Foreskin keratinocyte (primary cell): ENCODE measurements at places on chromosomes 13 and 19. TPM values are rescaled to one million over a fixed set of nuclear protein-coding genes. Genes with fewer than 3 reads are reported as not detected.

DNA sequence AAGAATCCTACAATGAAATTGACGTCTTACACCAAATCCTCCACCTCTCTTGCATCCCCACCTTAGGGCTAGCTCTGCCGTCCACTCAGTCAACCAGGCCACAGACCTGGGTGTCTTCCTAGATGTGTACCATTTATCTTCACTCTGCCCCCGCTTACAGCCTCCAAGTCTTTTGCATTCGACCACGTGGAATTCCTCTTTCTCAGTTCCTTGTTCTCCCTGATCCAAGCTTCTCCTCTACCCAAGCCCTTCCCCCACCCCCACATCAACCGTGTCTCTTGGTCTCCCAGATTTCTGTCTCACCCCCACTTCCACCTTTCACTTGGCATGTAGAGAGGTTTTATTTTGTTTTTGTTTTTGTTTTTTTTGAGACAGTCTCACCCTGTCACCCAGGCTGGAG, 1.2 kb upstream of the DMWD start:
- DNase-seq: no peak

- no peak for DNase-seq
Measured at GRCh38 chr13:110466266-110466915, 95.1 kb downstream of the RAB20 start.

The ZNF805 gene
- 12.0 and 14.1 TPM in 2 replicates for total RNA-seq

The TSHZ3 gene
- total RNA-seq: 8.4 and 8.8 TPM in 2 replicates

The GRAMD1A gene
- total RNA-seq: 26.4 and 27.5 TPM in 2 replicates

The LGALS7 gene
- 6.6 and 11.2 TPM in 2 replicates for total RNA-seq
